ENCODE measurements at places on chromosomes 16 and 17.
A peak's percentile ranks its signal among the peaks of the same experiment; 100 is the strongest.

DNA sequence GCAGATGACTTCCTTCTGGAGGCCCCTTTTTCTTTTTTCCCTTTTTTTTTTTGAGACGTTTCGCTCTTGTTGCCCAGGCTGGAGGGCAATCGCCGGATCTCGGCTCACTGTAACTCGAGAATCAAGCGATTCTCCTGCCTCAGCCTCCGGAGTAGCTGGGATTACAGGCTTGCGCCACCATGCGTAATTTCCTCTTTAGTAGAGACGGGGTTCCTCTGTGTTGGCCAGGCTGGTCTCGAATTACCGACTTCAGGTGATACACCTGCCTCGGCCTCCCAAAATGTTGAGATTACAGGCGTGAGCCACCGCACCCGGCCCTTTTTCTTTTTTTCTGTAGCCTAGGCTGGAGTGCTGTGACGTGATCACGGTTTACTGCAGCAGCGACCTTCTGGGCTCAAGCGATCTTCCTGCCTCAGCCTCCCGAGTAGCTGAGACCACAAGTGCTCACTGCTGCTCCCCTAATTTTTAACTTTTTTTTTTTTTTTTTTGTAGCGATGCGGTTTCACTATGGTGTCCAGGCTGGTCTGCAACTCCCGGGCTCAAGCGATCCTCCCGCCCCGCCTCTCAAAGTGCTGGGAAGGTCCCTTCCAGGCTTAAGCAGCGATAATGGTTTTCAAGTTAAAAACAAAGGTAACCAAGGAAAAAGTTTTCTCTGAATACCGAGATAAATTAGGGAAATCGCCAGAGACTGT is 956 bp upstream of the IST1 start:
- peak; percentile 64 for DNase-seq

DNA sequence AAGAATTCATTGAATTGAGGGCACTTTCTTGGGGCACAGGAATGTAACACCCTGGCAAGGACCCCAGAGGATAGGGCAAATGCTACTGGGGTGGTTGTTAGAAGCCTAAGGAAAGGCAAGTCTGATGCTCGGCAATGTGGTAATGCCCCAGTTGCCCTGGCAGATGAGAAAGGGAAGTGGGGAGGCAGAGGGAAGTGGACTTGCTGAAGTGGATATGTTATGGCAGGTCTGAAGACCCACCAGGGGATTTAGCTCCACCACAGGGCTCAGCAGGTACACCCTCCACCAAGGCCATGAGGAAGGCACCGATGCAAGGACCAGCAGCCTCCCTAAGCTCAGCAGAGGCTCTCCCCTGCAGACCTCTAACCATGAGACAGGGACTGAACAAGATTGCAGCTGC is 184.8 kb downstream of the IRX5 start:
- DNase-seq, result no peak

GRCh38 chr17:36523113-36523512 is 11.6 kb downstream of the MYO19 start:
- DNase-seq, result no peak

GRCh38 chr17:73644145-73645049 is at the start of gene SDK2:
Gene SDK2, minus strand, starts transcription at chr17:73644445. Its CDS starts 357 bp downstream, at chr17:73644088.
- no peak for DNase-seq

DNA sequence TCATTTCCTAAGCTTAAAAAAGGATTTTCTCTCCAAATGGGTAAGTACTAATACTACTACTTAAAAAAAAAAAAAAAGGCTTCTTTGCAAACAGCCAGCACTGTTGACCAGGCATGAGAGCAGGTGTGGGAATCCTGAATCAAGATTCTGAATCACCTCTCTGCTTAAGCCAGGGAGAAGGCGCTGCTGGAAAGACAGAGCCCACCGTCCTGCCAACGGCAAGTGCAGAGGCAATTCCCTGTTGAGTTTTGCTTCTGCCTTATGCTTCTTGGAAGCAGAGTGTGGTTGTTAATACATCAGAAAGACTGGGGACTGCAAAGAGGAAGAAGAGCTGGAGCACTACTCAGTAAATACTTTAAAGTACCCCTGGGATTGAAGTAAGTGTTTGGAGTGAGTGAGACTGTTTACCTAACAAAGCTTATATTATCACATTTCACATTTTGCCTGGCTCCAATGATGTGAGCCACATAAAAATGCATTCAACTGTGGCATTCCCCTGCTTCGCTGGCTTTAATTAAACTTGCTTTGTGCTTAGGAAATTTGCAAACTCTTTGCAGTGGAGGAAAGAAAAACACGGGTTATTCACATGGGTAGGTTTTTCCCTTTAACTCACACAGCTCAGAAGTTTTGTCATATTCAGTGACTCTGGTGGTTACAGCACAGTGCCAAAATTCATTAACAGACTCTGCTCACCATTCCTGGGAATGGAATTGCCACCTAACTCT is 86.0 kb upstream of the KIF2B start:
- DNase-seq, result no peak

- DNase-seq, result no peak
These were observed 50.7 kb upstream of the CNTNAP4 start for GRCh38 chr16:76226481-76226880.

- DNase-seq, result peak; percentile 83
These were observed 1.5 kb downstream of the FGF11 start for GRCh38 chr17:7440834-7441195.

GRCh38 chr16:11768849-11769248 is 26.2 kb upstream of the TXNDC11 start:
- no peak for DNase-seq

DNA sequence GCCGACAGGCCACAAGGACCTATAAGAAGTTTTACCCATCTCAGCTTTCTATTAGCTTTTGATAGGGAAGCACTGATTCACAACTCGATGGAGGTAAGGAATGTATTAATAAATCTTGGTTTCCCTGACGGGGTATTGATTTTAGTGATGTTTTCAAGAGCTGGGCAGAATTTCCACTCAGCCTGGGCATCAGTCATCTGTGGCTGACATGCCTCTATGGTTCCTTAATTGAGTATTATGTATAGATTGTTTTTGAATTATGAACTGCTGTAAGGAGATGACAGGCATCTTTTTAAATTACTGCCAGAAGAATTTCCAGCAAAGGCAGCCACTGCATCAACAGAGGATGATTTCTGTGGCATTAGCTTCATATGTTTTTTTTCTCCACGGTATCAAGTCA is 128.6 kb downstream of the CPPED1 start:
- no peak for DNase-seq

- no peak for DNase-seq
These were observed 34.5 kb downstream of the KCNJ16 start for GRCh38 chr17:70109497-70109896.

DNA sequence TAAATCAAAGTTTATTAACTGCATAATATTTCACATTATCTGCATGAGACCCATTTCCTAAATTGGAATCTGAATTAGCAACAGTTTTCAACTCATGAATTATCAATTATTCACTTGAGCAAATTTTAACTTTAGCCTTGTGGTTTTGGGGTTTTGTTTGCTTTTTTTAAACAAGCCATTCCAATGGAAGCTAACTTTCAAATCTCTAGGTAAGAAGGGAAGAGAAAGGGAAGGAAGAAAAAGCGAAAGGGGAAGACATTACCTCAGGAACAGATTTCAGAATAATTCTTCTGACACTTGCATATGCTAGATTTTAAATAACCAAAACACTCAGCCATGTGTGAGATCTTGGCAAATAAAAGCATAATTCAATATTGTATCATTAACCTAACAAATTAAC is 102.7 kb downstream of the CA4 start:
- DNase-seq, result no peak

DNA sequence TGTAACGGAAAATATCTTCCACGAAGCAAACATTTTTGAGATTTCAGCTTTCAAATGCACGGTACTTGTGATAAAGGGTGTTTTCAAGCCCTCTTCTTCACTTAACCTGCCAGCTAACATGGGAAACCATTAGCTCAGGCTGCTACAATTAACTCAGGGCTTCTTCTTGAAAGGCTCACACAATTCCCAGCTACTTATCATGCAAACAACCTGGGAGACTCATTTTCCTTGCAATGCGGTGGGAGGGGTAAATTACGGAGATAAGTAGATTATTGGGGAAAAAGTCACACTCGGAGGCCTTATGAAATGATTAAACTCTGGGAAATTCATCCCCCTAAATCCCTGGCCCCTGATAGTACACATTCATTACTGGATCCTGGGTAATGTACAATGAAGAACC is 266.4 kb downstream of the STX8 start:
- DNase-seq, result no peak

- DNase-seq, result no peak
These were observed 160.3 kb downstream of the NTN1 start for GRCh38 chr17:9181640-9182039.

GRCh38 chr16:11398136-11398535 is 52.9 kb downstream of the RMI2 start:
- DNase-seq, result no peak

DNA sequence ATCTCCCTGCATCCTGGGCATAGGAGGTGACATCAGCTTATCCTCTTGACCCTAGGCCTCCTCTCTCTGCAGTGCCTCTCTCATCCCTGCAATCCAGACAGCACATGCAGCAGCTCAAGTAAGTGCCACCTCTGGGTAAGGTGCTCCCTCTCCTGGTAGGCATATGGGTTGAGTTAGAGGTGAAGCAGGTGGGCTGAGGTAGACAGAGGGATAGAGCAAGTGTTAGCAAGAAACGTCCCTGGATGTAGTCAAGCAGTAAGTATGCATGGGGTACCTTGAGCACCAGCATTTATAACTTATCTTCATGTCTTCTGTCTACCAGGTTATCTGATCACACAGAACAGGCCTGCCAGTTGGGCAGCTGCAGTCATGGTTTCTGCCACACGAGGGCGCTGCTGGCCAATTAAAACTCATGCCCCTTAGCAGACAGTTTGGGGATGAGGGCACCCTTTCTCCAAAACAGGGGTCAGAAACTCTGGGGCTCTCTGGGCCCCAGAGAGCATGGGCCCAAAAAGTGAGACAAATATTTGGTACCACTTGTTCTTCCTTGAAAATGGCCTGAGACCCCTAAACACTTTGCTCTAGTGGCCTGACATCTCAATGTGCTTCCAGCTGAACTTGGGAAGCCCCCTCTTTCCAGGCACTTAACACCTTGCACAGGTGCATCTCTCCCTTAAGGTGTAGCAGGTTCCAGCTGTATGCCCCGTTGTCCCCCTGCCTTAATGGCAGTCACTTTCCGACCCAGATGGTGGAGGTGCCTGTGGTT is 59.8 kb downstream of the NEUROD2 start:
- peak; percentile 46 for DNase-seq

- DNase-seq, result no peak
These were observed 251.8 kb downstream of the MAF start for GRCh38 chr16:79348521-79349306.

DNA sequence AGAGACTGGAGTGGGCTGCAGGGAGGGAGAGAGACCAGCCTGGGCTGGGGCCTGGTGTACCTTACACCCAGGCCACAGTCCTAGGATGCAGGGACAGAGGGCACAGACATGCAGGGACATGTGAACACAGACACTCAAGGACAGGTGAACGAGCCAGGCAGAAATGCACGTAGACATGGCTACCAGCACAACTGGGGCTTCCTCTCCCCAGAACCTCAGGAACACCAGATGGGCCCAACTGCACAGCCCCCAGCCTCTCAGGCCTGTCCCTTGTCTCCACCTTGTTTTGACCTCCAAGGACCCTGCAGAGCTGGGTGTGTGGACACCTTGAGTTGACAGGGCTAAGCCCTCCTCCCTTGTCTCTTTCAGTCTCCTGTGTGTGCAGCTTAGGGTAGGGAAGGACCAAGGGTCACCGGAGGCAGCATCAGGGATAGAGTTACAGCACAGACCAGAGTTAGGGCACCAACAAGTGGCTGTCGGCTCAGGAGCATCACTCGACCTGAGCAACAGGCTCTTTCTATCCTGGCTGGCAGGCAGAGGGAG is 9.2 kb downstream of the SEZ6 start:
- DNase-seq, result no peak

DNA sequence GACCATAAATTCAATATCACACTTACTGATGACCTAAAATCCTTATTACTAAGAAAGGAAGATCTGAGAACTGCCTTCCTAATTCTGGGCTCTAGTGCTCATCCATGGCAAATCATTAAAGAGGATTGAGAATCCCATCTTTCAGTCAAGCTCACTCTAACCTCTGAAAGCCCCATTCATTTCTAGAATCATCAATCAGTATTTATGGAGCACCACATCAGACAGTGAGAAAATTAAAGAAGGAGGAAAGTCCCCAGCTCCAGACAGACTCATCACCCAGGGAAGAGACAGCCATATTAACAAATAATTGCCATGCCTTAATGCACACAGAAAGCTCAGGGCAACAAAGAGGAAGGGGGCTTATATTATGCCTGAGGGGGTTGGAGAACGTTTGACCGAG is 256.1 kb upstream of the SOX9 start:
- DNase-seq, result no peak

DNA sequence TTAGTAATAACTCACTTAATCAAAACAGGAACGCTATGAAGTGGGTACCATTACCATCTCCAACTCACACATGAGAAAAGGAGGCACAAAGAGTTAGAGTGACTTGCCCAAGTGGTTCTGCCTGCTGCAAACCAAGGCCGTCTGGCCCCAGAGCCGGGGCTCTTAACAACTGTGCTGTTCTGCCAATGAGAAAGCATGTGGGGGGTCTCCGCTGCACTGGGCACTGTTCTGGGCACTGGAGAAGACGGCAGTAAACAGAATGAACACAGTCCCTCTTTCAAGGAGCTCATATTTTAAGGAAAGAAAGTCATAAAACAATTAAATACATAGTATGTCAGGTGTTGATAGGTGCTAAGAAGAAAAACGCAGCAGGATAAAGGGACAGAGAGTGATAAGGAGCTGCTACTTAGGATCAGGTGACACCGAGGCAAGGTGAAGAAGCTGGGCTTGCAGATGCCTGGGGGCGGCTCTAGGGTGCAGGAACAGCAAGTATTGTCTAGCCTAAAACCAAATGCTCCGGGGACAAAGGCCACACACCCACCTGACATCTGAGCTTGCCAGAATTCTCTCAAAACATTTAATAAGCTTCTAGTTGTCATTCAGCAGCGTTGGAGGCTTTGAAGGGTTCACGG is 6.5 kb downstream of the STX8 start:
- DNase-seq, result no peak

DNA sequence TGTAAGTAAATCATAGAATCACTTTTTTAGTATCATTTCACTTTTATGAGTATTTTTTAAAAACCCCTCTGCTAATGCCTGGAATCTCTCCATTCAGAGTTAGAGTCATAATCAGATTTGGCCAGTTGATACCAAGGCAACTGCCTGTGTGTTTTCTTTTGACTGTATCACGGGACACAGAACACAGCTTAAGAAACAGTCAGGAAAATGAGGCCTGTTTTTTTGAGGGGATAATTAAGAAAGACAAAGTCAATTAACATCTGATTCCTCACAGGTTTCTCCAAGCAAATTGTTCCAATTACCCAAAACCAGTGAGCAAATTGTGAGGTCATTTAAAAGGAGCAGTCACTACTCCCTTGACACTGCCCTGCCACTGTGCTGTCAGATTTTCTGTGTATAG is 944.5 kb upstream of the SOX9 start:
- DNase-seq, result no peak

DNA sequence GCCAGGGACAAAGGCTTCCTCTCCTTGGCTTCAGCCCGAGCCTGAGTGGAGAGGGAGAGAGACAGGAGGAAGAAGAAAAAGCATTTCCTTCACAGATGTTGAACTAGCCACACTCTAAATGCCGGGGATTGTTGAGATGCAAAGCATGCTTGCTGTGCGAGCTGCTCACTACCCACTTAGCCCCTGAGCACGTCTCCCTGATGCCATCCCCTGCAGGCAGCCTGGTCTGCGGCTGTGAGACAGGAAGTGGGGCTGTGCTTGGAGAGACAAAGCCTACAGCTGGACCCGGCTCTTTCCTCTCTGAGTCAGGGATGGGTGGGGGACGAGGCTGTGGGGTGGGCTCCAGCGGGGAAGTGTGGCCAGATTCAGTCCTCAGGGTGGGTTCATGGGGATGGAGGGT is 13.7 kb downstream of the WNT9B start:
- peak; percentile 17 for DNase-seq

GRCh38 chr17:50465171-50465570 is 3.5 kb downstream of the CHAD start:
- DNase-seq, result no peak
